ENCODE measurements at places on chromosomes 3 and 15. TPM values are rescaled to one million over a fixed set of nuclear protein-coding genes. Genes with fewer than 3 reads are reported as not detected.

DNA sequence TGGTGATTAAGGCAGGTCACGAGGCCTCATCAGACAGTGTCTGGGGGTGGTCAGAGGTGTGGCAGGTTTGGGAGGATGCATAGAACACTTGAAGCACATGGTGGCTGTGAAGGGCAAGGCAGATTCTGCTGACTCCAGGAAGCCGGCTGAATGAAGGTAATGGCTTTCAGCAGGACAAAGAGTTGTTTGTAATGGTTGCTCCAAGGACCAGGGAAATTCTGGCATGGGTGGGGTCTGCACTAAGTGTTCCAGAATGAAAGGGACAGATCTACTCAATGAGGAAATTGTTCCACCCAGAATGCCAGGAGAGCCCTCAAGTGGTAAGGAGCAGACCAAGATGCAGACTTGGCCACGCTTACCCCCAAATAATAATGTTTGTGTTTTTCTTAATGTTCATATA lies 70.7 kb upstream of the ACAD9 start:
- no peak overlapping the region for H3K4me3 ChIP-seq
- no peaks in the 10 kb centered on the region for H3K4me1 ChIP-seq
- no peak overlapping the region for H3K27ac ChIP-seq
- H3K36me3 ChIP-seq: peaks cover 3% of the 10 kb centered on the region
- no peak for DNase-seq
- H3K27me3 ChIP-seq: no peaks in the 10 kb centered on the region

DNA sequence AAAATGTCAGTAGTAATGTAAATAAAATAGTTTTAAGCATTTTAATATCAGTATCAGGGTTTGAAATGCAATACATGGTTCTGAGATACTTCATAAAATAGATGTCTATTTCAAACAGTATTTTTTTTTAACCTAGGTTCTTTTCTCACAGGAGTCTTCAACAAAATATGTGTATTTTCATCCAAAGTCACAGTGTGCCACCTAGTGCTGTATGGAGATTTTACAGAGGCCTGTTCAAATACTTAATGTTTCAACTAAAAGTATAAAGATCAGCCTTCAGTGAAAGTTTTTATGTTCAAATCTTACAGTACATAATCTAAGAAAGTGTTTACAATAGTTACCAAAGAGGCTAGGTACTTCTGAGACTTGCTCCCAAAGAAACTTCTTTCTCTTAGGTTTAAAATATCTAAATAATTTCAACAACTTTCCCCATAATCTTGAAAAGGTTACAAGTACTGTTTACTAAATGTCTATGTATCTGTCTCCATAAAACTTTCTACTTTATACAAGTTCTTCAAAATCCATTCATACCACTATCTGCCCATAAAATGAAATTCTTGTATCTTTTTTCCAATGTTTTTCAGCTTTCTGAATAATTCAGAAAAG lies 38.3 kb downstream of the SCAPER start:
- no peak overlapping the region for H3K27ac ChIP-seq
- no peaks in the 10 kb centered on the region for H3K27me3 ChIP-seq
- no peaks in the 10 kb centered on the region for H3K36me3 ChIP-seq

DNA sequence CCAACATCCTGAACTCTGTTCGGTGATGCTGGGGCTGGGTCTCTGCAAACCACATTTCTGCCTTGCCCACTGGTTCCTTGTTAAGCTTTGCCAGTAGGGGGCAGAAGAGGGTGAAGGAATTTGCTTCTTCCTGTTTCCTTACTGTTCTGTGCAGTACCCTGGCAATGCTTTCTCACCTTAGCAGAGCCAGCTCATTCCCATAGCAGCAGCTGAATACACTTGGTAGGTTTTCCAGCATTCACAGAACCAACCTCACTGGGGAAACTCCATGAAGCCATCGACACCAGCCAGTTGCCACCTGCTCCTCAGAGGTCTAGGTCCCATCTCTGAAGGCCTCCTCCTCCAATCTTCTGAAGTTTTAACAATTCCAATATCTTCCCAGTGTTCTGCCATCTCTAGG lies 308.4 kb downstream of the PDCD6IP start:
- no peak overlapping the region for H3K27ac ChIP-seq
- H3K4me3 ChIP-seq: no peak overlapping the region
- H3K27me3 ChIP-seq: no peaks in the 10 kb centered on the region

- no peak overlapping the region for H3K4me3 ChIP-seq
- no peak overlapping the region for H3K27ac ChIP-seq
- H3K36me3 ChIP-seq: no peaks in the 10 kb centered on the region
- no peaks in the 10 kb centered on the region for H3K4me1 ChIP-seq
- no peak for DNase-seq
- no peaks in the 10 kb centered on the region for H3K27me3 ChIP-seq
Measured at GRCh38 chr3:51929420-51930003, 12.2 kb downstream of the RRP9 start.

The CCDC54 gene
- total RNA-seq: not detected

The ARHGAP11A gene
- total RNA-seq: 4.7 TPM

The COPG1 gene
- total RNA-seq: 167 TPM

The MST1 gene
- total RNA-seq: 116 TPM

DNA sequence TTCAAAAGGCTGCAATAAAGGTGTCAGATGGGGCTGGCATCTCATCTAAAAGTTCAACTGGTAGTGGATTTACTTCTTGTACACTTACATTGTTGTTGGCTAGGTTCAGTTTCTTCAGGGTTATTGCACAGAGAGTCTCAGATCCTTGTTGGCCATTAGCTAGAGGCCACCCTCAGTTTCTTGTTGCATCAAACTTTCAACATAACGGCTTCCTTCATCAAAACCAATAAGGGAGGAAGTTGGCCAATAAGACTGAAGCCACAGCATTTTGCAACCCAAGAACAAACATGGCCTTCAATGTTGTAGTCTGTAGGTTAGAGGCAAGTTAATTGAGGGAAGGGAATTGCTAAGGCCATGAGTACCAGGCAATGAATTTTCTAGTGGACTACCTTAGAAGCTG lies 218.0 kb downstream of the ZBBX start:
- H3K27me3 ChIP-seq: no peaks in the 10 kb centered on the region
- H3K4me3 ChIP-seq: no peak overlapping the region
- peaks cover 6% of the 10 kb centered on the region for H3K4me1 ChIP-seq
- no peak for DNase-seq

The EIF4A2 gene
- total RNA-seq: 589 TPM

- no peaks in the 10 kb centered on the region for H3K27me3 ChIP-seq
- no peaks in the 10 kb centered on the region for H3K36me3 ChIP-seq
- H3K4me1 ChIP-seq: peaks cover 13% of the 10 kb centered on the region
- peak overlapping the region; percentile 91 for H3K27ac ChIP-seq
Measured at GRCh38 chr3:159761848-159762635, 226.6 kb upstream of the IL12A start.

GRCh38 chr15:62758126-62758951 lies 284.2 kb upstream of the TPM1 start:
- DNase-seq: no peak
- H3K27me3 ChIP-seq: no peaks in the 10 kb centered on the region
- H3K4me3 ChIP-seq: no peak overlapping the region
- no peak overlapping the region for H3K27ac ChIP-seq
- peaks cover 34% of the 10 kb centered on the region for H3K4me1 ChIP-seq
- H3K36me3 ChIP-seq: no peaks in the 10 kb centered on the region

The RASL12 gene
- total RNA-seq: 6.5 TPM

DNA sequence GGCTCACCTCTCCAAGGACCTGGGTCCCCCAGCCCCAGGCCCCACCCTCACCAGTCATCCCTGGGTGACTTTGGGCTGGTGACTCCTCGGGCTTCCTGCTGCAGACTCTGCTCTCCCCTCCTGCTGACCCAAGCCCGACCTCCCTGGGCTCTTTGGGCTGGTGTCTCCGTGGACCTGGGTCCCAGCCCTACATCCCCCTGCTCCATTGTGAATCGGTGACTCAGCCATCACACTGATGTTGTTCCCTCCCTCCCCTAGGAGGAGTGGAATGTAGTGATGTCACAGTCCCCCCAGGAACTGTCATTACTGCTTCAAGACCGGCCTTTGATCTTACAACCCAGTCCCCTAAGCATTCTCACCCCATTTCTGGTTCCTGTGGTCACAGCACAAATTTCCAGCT lies 83.7 kb downstream of the ADAMTS7 start:
- no peaks in the 10 kb centered on the region for H3K36me3 ChIP-seq
- H3K4me1 ChIP-seq: no peaks in the 10 kb centered on the region
- H3K4me3 ChIP-seq: no peak overlapping the region
- H3K27me3 ChIP-seq: no peaks in the 10 kb centered on the region
- no peak for DNase-seq

GRCh38 chr3:9949115-9949514 lies 3.1 kb downstream of the PRRT3 start:
- H3K4me1 ChIP-seq: peaks cover 7% of the 10 kb centered on the region
- no peak overlapping the region for H3K4me3 ChIP-seq
- no peaks in the 10 kb centered on the region for H3K36me3 ChIP-seq
- no peak overlapping the region for H3K27ac ChIP-seq

The TBC1D2B gene
- total RNA-seq: 33.8 TPM

DNA sequence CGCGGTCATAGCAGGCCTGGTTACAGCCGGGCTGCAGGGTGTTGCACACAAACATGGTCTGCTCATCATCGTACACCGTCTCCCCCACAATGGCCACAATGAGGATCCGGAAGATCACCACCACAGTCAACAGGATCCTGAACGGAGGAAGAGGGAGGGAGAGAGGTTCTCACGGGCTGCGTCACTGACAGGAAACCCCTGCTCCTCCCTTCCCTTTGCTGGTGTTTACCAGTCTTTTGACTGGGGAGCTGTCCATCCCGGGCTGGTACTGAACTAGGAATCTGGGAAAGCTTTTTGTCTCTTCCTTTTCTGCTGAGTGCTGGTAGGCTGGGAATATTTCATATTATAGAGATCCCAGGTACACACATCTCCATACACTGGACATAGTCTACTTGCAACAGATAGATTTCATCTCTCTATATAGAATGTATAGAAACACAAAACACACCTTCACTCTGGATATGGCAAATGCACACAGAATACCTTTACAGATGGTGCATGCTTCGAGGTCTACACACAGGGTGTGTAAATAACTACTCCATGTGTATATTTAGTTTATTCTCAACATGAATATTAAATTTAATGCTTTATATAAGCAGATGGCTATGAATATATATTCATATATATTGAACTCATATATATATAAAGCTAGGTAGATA lies 1.4 kb downstream of the GJD2 start:
- no peak overlapping the region for H3K4me3 ChIP-seq
- peaks cover 5% of the 10 kb centered on the region for H3K4me1 ChIP-seq
- H3K27ac ChIP-seq: no peak overlapping the region
- peaks cover 55% of the 10 kb centered on the region for H3K27me3 ChIP-seq
- DNase-seq: peak; percentile 78
- H3K36me3 ChIP-seq: no peaks in the 10 kb centered on the region

DNA sequence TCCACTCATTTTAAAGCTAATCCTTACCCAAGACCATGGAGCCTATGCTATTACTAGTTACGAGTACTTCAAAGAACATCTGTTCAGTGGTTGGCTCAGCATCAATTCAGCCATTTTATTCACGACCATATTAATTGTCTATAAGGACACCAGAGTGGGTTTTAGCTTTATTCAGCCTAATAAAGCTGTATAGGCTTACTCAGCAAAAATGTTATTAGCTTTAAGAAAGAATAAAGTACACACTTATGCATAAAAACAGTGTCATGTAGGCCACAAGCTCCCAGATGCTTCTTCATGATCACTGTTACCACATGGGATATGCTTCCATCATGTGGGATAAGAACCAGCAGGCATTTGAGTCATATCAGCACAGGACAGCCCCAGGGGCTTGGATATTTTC lies 87.4 kb upstream of the GPR149 start:
- no peaks in the 10 kb centered on the region for H3K36me3 ChIP-seq
- H3K4me1 ChIP-seq: no peaks in the 10 kb centered on the region
- no peaks in the 10 kb centered on the region for H3K27me3 ChIP-seq
- H3K4me3 ChIP-seq: no peak overlapping the region

GRCh38 chr3:194586836-194587235 lies 46.4 kb downstream of the TMEM44 start:
- no peak for DNase-seq
- H3K27me3 ChIP-seq: no peaks in the 10 kb centered on the region
- H3K36me3 ChIP-seq: no peaks in the 10 kb centered on the region
- H3K27ac ChIP-seq: no peak overlapping the region
- H3K4me3 ChIP-seq: no peak overlapping the region

GRCh38 chr3:42266085-42266484 lies at the start of gene CCK:
Gene CCK, minus strand, starts transcription at chr3:42266185. Its CDS starts 2,555 bp downstream, at chr3:42263630.
- no peak within 1 kb of the TSS for H3K4me3 ChIP-seq
- H3K27ac ChIP-seq: no peak within 1 kb of the TSS
- H3K4me1 ChIP-seq: no peaks in the 10 kb centered on the region
- no peaks in the 10 kb centered on the region for H3K36me3 ChIP-seq

GRCh38 chr3:67077656-67078055 lies 79.5 kb downstream of the KBTBD8 start:
- H3K27me3 ChIP-seq: no peaks in the 10 kb centered on the region
- H3K27ac ChIP-seq: no peak overlapping the region
- no peaks in the 10 kb centered on the region for H3K36me3 ChIP-seq
- DNase-seq: no peak
- no peaks in the 10 kb centered on the region for H3K4me1 ChIP-seq

The FGF7 gene
- 13.0 TPM for total RNA-seq

The CDHR4 gene
- not detected for total RNA-seq

The C3orf33 gene
- 9.4 TPM for total RNA-seq

GRCh38 chr15:59436774-59437141 lies 1.2 kb upstream of the FAM81A start:
- peaks cover 9% of the 10 kb centered on the region for H3K4me1 ChIP-seq
- H3K36me3 ChIP-seq: no peaks in the 10 kb centered on the region
- no peak overlapping the region for H3K4me3 ChIP-seq
- DNase-seq: no peak
- H3K27me3 ChIP-seq: peaks cover 53% of the 10 kb centered on the region

GRCh38 chr3:157913741-157914150 lies 192.5 kb downstream of the SHOX2 start:
- H3K27me3 ChIP-seq: no peaks in the 10 kb centered on the region
- H3K4me1 ChIP-seq: no peaks in the 10 kb centered on the region
- H3K4me3 ChIP-seq: no peak overlapping the region
- no peak for DNase-seq
- no peaks in the 10 kb centered on the region for H3K36me3 ChIP-seq
- H3K27ac ChIP-seq: no peak overlapping the region

DNA sequence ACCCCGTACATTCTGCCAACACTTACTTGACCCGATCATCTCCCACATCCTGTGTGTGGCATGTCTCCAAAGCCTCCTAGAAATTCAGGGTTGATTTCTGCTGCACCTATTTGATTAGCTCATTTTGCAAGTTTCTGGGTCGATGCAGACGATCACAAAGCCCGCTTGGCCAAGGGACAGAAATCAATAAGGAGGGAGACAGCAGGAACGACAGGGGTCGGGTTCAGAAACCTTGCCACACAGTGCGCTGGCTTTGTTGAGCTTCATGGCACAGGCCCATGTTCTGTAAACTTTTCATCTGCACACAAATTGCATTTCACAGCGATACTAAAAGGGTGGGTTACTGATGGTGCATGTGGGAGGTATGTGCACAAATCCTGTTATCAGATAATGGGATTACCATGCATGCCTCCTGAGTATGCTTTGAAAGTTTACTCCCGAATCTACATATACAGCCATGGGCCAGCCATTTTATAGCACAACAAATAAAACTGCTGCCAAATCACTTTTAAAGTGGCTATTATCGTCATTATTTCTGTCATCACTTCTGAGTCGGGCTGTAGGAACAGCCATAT lies 95.9 kb upstream of the ATP11B start:
- H3K4me3 ChIP-seq: no peak overlapping the region
- no peaks in the 10 kb centered on the region for H3K36me3 ChIP-seq
- H3K27me3 ChIP-seq: no peaks in the 10 kb centered on the region
- no peak overlapping the region for H3K27ac ChIP-seq
- H3K4me1 ChIP-seq: no peaks in the 10 kb centered on the region
- no peak for DNase-seq

The KBTBD8 gene
- total RNA-seq: 10.0 TPM

- peak; percentile 38 for DNase-seq
- no peak overlapping the region for H3K4me3 ChIP-seq
- H3K27me3 ChIP-seq: no peaks in the 10 kb centered on the region
- H3K27ac ChIP-seq: no peak overlapping the region
- no peaks in the 10 kb centered on the region for H3K36me3 ChIP-seq
- peaks cover 6% of the 10 kb centered on the region for H3K4me1 ChIP-seq
Measured at GRCh38 chr15:57146506-57147201, 228.2 kb downstream of the TCF12 start.

The CHRNA5 gene
- 3.1 TPM for total RNA-seq

The PRTG gene
- total RNA-seq: 10.8 TPM

Measured in hepatocyte (in vitro differentiated cells).